ENCODE measurements at places on chromosomes 2 and 18.
A peak's percentile ranks its signal among the peaks of the same experiment; 100 is the strongest.

- DNase-seq: peak; percentile 76
Measured at GRCh38 chr2:101223814-101224231, 28.9 kb upstream of the CNOT11 start.

- no peak for DNase-seq
Measured at GRCh38 chr2:219628986-219629901, 1.8 kb downstream of the SLC4A3 start.

DNA sequence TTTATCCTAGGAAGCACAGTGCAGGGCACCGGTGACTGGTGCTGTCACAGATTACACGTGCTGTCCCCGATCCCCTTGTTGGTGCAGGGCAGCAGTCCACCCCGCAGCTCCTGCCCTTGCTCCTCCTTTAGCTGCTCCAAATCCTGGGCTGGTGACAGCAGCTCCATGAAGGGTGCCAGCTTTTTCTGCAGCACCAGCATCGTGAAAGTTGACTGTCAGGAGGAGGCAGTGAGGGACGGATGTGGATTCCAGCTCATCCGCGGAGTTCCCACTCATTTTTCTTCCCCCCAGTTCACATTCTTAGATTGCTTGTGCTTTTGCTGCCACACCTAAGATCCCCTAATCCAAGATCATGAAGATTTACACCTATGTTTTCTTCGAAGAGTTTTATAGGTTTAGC, 67.5 kb downstream of the ONECUT2 start:
- DNase-seq: no peak

- peak; percentile 85 for DNase-seq
Measured at GRCh38 chr2:216918088-216918680, 58.3 kb upstream of the TNP1 start.

DNA sequence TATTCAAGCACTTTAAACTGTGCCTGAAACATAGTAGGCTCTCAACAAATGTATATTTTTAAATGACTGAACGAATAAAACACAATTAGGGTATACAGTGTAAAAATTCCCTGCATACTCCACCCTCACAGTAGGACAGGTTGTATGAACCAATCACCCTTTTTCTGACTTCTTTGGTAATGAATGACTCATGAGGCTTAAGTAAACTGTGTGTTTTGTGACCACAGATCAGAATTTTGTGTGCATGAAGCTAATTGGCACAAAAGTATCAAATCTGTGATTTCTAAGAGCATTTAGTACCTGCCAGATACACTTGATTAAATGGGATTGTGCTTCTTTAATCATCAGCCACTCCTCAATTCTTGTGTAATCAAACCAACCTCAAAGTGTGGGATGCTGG, 109.9 kb upstream of the MAP4K3 start:
- peak; percentile 48 for DNase-seq

GRCh38 chr2:86238354-86238753, 39.1 kb downstream of the MRPL35 start:
- DNase-seq: no peak

DNA sequence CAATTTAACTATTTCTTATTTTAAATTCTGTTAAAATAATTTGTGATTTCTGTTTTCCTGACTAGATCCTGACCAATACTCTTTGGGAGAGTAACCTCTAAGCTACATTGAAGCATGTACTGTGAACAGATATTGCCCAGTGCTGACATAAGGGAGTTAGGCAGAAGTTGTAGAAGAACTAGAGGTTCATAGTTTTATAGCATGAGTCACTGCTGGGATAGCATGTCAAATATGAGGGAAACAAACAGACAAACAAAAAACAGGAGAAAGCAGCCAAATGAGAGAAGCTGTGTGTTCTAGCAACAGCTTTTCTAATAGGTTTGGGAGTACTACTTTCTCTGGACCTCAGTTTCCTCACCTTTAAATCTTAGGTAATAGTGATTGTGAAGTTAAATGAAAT, 72.4 kb downstream of the CERS6 start:
- DNase-seq: peak; percentile 57

GRCh38 chr2:223585666-223586065, 16.5 kb downstream of the SCG2 start:
- DNase-seq: peak; percentile 29

All from EH (cell line).